ENCODE measurements at places on chromosomes 12 and 14.

- no peak for DNase-seq
These were observed at the start of gene POU6F1 for GRCh38 chr12:51217968-51218606. TSS of gene POU6F1 (minus strand) at chr12:51218062. CDS start at chr12:51206836, 11,226 bp downstream.

GRCh38 chr12:3633396-3633795 is 119.5 kb downstream of the CRACR2A start:
- no peak for DNase-seq

DNA sequence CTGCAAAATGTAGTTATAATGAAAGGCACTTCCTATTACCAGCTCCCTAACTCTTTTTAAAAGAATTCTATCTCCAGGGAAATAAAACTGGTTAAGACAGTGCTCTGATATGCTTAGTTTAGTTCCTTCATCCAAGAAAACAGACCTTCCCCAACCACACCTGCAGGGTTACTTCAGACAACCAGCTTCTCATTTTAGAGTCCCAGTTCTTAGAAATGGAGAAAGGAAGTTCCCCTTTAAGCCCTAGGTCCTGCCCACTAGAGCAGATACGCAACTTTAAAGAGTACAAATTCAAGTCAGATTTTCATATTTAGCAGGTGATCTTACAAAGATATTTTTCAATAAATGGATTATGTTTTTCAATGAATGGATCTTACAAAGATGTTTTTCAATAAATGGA is 4.4 kb upstream of the WSB2 start:
- no peak for DNase-seq

DNA sequence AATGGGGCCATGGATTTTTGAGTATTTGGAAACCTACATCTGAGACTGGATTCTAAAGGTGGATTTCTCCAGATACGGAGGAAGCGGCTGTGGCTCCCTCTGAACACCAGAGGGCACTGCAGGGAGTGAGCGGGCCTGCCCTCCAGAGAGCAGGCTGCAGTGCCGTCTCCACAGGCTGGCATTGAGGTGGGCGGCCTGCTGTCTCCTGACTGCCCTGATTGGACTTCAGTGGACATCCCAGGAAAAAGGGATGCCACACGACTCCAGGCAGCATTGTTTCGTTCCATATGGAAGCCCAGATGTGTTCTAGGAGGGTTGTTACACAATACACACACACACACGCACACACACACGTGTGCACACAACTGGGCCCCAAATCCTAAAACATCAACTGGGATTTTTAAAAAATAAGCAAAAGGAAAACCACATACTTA is 20.9 kb upstream of the ANO2 start:
- no peak for DNase-seq

GRCh38 chr14:92964124-92965109 is 41.5 kb downstream of the CHGA start:
- DNase-seq: no peak

DNA sequence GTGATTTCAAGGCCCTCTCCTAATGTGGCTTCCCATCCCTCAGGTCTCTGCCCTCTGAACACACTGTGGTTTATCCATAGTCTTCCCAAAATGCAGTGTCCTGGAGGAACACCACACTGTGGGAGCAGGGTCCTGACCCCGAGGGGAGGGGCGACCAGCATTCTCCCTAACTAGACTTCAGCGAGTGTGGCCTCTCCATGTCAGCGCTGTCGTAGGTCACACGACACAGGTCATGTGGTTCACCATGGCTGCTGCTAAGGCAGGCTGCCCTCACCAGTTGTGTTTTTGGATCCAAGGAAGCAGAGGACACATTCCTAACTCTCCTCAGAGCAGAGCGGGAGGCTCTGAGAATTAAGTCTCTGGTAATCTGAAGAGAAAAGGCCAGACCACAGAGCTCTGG is 50.5 kb downstream of the SSH1 start:
- DNase-seq: no peak

DNA sequence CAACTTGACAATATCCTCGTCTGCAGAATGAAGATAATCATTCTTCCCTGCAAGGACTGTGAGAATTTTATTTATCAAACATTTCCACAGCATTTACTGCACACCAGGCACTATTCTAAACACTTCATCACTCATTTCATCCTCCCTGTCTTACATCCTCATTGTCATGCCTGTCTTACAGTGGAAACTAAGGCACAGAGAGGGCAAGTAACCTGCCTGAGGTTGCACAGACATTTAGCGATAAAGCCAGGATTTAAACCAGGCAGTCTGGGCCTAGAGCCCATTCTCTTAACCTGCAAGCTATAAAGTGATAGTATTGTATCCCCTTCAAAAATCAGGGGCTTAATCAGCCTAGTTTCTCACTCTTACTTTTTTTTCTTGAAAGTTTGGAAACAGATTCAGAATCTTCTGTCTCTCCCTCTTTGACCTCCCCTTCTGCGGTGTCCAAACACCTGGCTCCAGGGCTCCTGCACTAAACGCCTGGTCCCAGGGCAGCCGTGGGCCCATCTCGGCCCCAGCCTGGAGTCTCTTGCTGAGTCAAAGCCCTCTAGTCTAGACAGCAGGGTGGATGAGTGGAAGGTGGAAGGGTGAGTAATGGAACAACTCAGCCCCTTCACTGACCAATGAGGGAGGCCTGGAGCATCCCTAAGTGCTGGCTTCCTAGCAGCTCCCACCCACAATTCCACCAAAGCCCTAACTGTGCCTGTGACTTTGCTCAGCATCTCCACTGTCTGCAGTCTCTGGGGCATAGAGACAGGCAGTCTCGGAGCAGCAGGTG is 12.5 kb downstream of the ISM2 start:
- DNase-seq: no peak

DNA sequence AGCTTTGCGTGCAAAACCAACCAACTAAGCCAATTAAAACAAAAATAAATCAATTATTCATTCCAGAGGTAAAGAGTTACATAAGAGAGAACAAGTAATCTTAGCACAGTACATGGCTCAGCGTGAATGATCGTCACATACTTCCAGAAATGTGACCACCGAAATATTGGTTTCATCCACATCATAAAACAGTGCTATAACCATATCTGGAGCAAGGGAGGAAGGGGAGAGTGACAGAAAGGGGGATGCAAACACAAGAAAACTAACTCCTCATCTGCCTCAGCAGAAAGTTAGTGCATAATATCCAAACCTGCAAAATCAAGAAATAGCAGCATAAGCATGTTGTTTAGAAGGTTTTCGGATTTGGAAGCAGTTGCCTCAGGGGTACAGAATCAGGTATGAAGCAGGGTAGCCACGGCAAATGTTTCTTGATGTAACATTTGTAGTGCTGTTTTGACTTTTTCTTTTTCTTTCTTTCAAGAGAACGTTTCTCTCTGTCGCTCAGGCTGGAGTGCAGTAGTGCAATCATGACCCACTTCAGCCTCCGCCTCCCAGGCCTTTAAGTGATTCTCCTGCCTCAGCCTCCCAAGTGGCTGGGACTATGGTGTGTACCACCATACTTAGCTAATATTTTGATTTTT is 93.9 kb upstream of the EGLN3 start:
- DNase-seq: no peak

DNA sequence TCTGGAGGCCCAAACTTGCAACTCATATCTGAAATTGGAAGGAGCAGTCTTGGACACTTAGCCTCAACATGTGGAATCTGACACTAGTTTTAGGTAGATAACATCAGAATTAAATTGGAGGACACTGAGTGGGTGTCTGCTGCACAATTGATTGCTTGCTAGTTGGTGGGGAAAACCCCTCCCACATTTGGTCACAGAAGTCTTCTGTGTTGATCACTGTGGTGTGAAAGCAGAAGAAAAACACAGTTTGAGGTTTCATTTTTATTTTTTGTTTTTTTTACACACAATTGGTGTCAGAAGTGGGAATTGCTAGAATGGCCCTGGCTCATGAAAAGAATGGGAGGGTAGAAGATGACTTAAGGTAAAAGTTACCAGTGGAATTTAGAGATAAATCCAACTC is 78.0 kb upstream of the CD163 start:
- DNase-seq: no peak

- DNase-seq: no peak
These were observed 663.8 kb downstream of the FLRT2 start for GRCh38 chr14:86193756-86194155.

GRCh38 chr12:124738636-124739467 is 124.8 kb downstream of the SCARB1 start:
- DNase-seq: no peak

- DNase-seq: no peak
These were observed 40.3 kb downstream of the TMTC3 start for GRCh38 chr12:88182416-88182815.

- DNase-seq: no peak
These were observed 96.8 kb upstream of the TMEM132C start for GRCh38 chr12:128170181-128170580.

DNA sequence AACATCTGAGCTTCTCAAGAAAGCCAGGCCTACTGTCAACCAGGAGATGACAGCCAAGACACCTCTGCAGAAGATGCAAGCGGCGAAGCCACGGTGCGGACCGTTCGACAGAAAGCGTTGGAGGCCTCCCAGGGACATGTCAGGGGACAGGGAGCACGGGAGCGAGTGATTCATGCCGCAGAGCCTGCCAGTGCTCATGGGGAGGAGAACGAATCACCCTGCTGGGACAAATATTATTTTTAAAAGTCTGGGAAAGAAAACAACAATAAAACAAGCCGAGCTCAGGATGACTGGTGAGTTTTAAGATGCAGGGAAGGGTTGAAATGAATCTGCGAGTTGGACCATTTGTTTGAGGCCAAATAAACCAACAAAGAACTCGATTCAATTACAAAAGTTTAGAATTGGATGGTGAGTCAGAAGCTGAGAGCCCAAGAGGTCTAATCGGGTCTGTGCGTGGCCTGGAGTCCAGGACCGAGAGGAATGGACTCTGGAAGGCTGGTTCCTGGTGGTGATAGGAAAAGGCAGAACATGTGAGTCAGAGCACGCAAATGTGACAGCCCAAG is 91.0 kb downstream of the RBM19 start:
- no peak for DNase-seq

DNA sequence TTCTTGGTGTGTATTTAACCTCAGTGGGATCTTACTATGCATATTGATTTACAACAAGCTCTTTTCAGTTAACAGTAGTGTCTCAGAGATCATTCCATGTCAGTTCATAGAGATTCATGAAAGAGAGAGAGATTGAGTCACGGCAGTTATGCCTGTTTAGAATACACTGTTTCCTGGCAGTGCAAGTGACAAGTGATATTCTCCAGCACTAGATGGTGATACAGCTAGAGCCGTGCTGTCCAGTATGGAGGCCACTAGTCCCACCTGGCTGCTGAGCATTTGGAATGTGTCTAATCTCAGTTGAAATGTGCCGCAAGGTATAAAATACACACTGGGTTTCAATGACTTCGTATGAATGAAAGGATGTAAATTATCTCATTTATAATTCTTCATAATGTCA is 184.4 kb downstream of the SUDS3 start:
- DNase-seq: no peak

DNA sequence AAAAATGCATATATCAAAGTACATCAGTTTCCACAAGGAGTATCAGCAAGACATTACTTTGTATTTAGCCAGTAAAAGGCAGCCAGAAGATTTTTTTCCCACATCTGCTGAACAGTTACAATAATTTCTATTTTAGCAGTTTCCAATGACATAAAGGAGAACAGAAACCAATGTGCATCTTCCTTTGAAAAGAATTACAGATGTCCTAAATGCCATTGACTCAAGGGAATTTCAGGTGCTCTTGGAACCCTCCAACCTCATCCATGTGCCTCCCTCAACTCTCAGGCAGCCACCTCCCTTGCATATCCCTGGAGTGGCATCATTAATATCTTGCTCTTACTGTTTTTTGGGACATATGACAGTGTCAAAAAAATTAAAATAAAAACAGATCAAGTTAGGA is 62.2 kb upstream of the ST8SIA1 start:
- DNase-seq: no peak

DNA sequence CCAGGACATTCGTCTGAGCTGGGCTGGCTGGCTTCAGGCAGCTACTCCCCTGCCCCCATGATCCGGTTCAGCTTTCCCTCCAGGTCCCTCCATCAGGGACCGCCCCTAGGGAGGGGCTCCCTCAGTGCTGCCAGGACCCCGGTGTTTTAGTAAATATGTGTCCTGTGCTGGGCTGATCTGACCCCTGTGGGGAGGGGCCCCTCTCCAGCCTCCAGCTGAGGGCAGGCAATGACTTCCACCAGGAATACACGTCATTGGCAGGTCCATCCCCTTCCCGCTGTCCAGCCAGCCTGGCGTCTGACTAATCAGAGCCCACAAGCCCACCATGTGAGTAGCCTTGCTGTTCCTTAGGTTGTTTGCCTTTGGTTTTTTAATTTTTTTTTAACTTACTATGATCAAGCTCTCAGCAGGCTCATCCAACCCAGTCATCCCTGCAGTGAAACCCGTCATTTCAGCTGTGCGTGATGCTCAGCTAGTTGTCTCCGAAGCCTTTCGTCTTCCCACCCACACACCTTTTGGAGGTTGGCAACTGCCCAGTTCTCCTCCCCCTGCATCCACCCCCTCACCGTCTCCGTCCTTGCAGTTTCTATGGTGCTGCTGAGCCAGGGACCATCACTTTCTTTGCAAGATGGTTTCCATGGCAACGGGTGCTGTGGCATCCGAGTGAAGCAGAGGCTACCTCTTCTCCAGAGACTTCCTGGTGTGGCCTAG is 16.0 kb upstream of the SERPINA4 start:
- no peak for DNase-seq

GRCh38 chr12:41881891-41882805 is 262.5 kb downstream of the GXYLT1 start:
- no peak for DNase-seq

DNA sequence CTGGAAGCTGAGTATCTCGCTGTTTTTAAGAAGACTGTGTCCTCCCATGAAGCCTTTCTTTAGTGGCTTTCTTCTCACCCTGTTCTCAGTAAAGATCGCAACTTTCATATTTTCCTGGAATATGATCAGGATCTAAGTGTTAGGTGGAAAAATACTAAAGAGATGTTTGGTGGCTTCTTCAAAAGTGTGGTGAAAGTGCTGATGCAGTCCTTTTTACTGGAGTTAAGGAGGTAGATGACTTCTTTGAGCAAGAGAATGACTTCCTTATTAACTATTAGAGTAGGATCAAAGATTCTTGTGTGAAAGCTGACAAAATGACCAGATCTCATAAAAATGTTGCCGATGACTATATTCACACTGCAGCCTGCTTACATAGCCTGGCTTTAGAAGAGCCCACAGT is 141.6 kb downstream of the SLC5A8 start:
- DNase-seq: no peak

- DNase-seq: no peak
These were observed 20.2 kb downstream of the CLSTN3 start for GRCh38 chr12:7150356-7150755.

GRCh38 chr14:22526744-22527143 is 62.3 kb downstream of the DAD1 start:
- DNase-seq: no peak

DNA sequence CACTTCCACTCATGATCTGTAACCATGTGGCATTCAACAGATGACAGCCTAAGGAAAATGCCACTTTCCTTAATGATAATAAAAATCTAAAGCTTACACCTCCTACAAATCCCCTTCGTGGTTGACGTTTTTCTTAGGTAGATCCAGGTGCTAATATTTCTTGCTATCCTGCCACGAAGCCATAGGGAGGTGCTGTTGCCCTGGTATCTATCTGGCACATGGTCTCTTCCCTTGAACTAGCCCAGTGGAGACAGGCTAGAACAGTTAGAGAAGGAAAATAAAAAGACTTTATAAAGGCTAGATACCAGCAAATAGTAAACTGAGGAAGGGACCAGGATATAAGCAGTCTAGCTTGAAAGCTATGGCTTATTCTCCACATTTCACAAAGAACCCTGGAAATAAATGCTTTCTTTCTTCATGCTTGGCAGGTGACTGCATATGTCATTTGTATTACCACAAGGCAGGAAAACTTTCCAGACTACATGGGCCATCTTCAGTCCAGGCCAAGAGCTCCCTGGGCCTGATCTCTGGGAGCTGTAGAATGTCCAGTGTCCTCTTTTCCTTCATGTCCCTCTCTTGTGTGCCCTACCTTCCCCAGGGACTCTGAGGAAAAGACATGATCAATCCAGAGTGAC is 15.3 kb downstream of the SPIC start:
- no peak for DNase-seq
